Ecto neural progenitor cell (in vitro differentiated cells): ENCODE measurements at places on chromosomes 13 and 19.

- peak; percentile 30 for DNase-seq
These were observed 1435.2 kb downstream of the UQCRFS1 start for GRCh38 chr19:27777726-27778125.

- no peak for DNase-seq
These were observed 43.2 kb downstream of the KLF12 start for GRCh38 chr13:74090869-74091605.

- DNase-seq: no peak
These were observed 805.7 kb downstream of the DIAPH3 start for GRCh38 chr13:59358014-59358413.

DNA sequence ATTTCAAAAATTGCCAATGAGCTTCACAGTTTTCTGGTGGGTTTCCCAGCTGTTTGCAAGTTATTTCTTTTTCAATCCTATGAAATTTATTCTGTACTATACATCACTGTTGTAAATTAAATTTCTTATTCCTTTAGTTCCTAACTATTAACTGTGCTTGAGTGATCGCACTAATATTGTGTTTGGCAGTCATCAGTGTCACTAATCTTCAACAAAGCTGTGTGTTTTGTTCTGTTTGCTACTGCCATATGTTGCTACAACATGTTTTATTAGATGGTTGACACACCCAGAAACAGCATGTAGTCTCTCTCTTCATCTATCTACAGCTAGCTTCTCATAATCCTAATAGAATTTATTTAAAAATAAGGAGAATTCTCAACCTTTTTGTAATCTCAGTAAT, 453.6 kb upstream of the PRR20A start:
- DNase-seq: no peak

- no peak for DNase-seq
These were observed 52.0 kb upstream of the GTF2F2 start for GRCh38 chr13:45068036-45069001.

DNA sequence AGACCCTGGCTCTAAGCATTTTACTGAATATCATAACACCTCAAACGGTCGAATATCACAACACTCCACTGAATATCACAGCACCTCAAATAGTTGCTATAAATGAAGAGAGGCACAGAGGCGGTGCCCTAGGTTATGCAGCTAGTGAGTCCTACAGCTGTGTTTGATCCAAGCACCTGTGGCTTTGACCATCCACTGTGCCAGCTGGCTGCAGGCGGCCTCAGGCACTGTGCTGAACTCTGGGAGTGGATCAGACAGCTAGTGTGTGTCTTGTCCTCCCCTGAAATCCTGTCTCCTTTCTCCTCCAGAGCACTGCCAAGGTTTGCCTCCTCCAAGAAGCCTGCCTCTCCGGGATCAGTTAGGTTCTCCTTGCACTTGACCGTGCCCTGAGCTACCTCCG, 7.3 kb downstream of the NOSIP start:
- DNase-seq: no peak

DNA sequence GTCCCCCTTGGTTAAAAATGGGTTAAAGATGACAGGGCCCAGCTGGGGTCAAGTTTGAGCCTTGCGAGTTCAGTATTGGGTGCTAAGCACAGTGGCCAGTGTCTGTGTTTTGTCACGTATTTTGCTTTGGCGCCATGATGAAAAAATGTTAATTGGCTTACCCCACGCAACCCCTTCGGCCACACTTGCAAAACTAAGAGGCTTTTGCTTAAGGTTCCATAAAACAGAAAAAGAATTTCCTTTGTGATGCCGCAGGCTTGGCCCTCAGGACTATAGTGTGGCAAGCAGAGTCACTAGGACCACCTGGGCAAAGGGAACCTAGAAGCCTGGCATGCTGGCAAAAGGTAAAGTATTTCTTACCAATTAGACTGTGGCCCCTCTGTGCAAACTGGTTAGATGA, 20.7 kb downstream of the DPRX start:
- DNase-seq: no peak

DNA sequence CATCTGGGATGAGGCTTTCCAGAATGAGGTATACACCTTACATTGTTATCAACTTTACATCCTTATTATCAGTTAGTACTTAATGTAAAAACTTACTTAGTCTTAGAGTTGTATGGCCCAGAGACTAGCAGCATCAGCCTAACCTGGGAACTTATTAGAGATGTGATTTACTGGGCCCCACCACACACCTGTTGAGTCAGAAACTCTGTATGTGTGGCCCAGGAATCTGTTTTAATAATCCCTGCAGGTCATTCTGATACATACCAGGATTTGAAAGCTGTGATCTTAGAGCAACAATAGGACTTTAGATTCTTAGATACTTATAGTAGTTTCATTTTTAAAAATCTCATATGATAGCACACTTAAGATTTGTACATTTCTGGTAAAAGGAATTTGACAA, 17.4 kb downstream of the FNDC3A start:
- no peak for DNase-seq
